Stimulated activated CD8-positive, alpha-beta memory T cell treated with anti-CD3 and anti-CD28 coated beads, Interleukin-4, amount 100 ng/mL, for 4 hours (primary cell): ENCODE measurements at places on chromosomes 13 and 19.

DNA sequence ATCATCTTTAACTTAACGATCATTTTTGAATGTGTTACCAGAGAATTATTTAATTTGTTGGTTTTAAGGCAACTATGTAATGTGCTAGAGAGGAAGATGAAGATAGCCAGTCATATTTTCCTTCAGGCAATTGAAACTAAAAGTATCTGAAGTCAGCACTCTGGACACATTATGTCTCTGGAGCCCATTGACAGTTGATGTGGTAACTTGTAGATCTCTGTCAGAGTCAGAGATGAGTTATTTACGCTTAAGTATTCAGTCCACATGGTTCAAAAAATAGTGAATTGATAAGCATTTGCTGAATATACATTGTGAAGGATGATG is 2.1 kb downstream of the ZMYM2 start:
- no peak for DNase-seq

DNA sequence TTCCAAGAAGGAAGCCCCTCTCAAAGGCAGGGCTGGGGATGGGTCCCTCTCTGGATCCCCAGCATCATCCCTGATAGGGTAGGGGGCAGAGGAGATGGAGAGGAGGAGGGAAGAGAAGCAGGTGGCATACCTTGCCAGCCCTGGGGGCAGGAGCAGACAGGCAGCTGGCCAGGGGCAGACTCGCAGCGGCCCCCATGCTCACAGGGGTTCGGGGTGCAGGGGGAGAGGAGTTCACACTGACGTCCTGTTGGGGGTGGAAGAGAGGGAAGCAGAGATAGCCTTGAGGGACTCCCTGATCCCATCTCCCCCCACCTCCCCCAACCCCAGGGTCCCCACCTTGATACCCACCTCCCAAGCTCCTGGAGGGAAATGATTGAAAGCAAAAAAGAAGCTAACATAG is 16.0 kb downstream of the NOTCH3 start:
- DNase-seq = no peak

- DNase-seq = no peak
These were observed 9.1 kb downstream of the ARID3A start for GRCh38 chr19:934865-935479.

GRCh38 chr19:55750715-55751114 is 8.2 kb upstream of the RFPL4A start:
- no peak for DNase-seq

GRCh38 chr19:292951-293350 is 1.7 kb upstream of the PLPP2 start:
- no peak for DNase-seq

- no peak for DNase-seq
These were observed 2.8 kb downstream of the SEMA6B start for GRCh38 chr19:4556597-4557127.

DNA sequence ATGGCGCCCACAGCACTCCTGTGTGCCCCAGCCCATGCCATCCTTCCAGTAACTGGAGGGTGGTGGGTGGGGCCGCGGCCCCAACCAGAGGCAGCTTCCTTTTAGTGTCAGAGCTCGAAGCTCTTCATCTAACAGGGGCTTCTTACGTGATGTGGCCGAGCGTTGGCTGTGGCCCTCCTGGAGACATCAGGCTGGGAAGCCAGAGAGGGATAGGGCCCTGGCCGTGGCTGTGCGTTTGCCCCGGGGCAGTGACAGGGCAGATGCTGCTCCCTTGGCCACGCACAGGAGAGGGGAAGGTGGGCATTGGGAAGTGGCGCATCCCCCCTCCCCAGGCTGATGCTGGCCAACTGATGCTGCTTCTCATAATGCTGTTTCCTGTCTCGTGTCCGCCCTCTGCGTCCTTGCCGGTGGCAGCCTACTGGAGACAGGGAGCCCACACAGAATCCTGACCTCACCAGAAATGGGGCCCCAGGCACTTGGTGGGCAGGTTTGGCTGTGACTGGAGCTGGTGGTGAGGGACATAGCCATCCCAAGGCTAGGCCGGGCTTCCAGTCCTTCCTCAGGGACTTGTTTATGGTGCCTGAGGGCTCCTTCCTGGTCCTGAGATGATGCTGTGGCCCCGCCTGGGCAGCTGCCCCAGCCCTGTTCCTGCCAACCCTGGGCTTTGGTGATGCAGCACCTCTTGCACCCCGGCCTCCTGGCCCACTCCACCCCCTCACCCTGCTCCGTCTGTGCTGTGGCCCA is 34.3 kb downstream of the ATP4B start:
- no peak for DNase-seq

GRCh38 chr19:17021328-17021727 is 5.3 kb downstream of the CPAMD8 start:
- DNase-seq = no peak

GRCh38 chr19:17575871-17576757 is 20.7 kb downstream of the COLGALT1 start:
- no peak for DNase-seq

DNA sequence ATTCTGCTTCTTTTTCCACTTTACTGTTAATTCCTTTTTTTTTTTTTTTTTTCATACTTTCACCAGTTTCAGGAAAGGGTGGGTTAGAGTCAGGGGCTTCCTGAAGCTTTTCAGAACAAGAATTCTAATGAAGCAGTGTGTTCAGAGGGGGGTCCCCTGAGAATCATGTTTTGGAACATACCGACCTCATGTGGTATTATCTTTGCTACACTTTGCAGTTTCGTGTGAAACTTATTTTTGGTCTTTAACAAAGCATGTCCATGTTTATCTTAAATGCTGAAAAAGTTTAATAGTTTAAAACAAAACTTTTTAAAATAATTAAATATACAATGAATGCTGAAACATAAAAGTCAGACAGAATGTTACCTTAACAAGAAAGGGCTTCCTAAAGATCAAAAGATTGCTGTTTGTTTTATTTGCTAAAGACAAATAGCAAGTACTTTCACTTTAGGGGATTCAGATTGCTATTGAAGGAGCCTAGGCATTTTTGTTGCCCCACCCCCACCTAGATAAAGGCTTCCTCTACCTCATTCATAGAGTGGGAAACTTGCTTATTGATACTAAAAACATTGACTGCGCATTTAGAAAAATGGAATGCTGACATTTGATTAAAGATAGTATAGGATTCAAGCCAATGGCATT is 21.1 kb upstream of the POMP start:
- no peak for DNase-seq

DNA sequence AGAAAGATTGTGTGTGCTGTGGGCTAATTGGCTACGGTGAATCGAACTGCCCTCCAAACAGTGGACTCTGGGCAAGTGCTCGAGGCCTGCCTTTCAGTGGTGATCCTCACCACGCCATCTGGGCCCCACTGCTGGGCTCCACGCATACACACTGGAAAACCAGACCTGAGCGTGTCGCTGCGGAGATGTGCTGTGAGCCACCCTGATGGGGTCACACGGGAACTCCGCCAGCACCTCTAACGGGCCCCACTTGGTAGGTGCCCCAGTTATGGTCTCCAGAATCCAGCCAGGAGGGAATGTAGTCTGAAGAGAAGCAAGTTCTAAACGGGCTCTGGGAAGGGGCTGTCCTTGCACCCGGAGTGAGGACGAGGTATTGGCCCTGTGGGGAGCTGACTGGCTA is 39.3 kb downstream of the C13orf46 start:
- DNase-seq = no peak

DNA sequence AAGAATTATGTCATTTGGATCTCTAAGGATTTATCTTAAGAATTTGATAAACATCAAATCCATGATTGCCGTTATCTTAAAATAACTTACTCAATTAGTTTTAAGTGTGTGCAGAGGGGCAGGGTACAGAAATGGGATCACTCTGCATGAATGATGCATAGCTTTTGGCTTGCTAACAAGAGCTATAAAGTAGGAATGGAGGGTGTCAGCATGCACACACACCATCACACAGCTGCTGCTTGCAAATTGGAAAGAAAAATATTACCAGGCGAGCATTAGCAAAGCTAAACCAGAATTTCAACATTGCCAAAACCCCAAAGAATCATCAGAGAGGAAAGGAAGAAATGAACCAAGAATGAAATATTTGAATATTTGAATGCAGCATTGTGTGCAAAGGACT is 580.6 kb downstream of the LMO7 start:
- no peak for DNase-seq

- DNase-seq = no peak
These were observed 5.0 kb downstream of the LRRC25 start for GRCh38 chr19:18392417-18392816.

GRCh38 chr13:32883474-32883873 is 132.7 kb upstream of the KL start:
- no peak for DNase-seq

DNA sequence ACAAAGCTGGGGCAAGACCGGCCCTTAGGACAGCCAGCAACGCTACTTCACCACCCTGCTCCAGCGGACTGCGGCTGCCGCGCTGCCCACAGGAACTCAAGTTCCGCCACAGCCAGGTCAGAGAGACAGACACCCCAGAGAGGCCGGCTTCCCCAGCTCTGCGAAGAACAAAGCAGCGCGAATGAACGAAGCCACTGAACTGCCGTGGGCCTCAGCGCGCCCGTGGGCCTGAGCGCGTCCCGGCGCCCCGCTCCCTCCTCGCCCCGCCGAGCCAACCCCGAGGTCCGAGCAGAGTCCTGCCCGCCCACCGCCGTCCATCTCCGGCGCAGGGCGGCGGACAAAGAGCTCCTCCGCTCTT is 158.4 kb downstream of the RNF17 start:
- no peak for DNase-seq

- no peak for DNase-seq
These were observed 18.4 kb upstream of the KPNA3 start for GRCh38 chr13:49810567-49811526.

DNA sequence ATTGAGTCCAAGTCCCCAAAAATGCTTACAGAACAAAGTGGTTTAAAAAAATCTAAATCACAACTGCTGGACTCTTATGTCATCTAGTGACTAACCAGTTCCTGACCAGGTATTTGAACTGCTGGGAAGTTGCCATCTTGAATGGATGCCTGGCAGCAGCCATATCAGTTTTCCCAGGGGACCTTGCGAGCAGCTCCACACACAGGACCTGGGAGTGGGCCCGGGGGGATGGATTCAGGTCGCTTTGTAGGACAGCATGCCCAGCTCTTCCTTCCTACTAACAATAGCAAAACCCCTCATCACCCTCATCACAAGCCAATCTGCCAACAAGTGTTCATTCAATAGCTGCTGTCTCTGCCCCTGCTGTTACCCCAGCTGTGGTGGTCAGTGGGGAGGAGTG is 65.3 kb downstream of the KCTD15 start:
- no peak for DNase-seq

- no peak for DNase-seq
These were observed 6.1 kb upstream of the BTBD2 start for GRCh38 chr19:2021453-2022140.

DNA sequence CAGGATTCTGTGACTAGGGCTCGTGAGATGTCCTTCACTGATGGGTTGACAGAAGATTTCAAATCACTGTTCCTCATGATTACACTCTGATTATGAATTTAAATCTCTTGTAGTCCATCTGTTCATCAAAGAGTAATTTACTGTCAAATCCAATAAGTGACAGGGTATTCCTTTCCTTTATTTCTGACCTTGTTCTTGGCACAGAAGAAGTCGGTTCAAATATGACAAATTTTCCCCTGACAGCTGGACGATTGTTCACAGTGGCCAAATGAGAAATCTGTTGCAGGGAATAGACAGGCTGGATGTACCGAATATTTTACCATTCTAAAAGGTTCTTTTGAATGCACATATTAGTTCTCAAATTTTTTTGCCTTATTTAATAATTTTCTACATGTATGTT is 767.3 kb upstream of the GPC6 start:
- DNase-seq = no peak

DNA sequence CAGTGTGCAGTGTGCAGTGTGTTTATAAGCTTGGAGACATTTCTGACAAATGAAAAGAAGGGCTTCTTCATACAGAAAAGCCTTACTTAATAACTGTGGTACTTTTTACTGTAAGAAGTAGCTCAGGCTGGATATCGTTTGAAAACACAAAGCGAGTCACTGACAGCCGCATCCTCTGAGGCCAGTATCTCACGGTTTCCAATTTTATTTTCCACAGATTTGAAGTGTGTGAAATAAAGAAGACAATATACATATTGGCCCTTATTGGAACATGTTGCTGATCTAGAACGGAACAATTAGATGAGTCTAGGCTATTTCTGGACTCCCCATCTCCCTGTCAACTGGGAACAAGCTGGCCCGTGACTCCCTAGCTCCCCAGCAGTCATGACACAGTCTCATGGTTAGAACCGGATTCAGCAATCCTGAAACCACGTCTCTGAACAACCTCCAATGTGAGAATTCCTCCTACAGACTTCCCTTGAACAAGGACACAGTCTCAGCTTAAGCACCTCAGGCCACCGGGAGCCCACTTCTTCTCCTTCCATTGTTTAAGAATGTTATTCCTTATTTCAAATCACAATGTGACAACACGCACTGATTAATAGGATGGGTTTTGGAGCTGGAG is 484.5 kb downstream of the COG6 start:
- DNase-seq = no peak

GRCh38 chr13:66506979-66507378 is 723.2 kb downstream of the PCDH9 start:
- DNase-seq = no peak

GRCh38 chr19:5200844-5201243 is 139.8 kb downstream of the PTPRS start:
- DNase-seq = no peak

DNA sequence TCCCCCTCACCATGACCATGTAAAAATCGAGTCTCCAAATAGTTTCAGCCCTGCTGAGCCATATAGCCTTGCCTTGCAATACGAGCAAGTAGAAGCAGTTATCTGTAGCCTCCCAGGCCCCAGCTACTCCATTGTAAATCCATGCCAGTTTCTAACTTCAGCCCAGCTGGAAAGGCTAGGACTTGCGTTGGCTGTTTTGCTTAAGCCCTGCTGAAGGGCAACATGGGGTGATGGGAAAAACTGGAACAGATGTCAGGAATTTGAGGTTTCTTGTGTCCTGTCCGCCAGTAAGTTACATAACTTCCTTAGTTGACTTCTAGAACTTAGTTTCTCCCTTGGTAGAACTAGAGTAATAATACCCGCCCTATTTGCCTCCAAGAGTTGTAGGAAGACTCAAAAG is 216.0 kb upstream of the SERP2 start:
- DNase-seq = no peak

DNA sequence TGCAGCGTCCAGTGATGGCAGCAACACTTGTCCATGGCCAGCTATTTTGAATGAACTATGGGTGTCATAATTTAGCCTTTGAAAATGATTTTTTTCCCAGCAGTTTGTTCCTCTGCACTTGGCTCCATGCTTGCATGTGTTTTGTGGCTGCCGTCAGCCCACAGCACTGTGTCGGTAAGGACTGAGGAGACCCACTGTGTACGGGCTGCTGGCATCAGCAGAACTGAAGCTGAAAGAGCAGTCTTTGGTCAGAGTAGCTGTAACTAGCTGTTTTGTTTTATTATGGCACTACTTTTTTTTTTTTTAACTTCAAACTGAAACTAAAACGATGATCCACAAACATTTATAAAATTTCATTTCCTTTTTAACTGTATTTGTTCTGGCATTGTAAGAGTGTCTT is 50.3 kb upstream of the TEX29 start:
- DNase-seq = no peak

GRCh38 chr13:29907670-29908069 is 57.3 kb upstream of the UBL3 start:
- no peak for DNase-seq

GRCh38 chr13:39578821-39579291 is 24.1 kb downstream of the LHFPL6 start:
- no peak for DNase-seq

GRCh38 chr13:109804654-109805053 is 18.3 kb upstream of the IRS2 start:
- no peak for DNase-seq
